ENCODE measurements at places on chromosomes 1 and 21.
A peak's percentile ranks its signal among the peaks of the same experiment; 100 is the strongest.

- DNase-seq, result no peak
Measured at GRCh38 chr1:229349463-229350385, 6.9 kb upstream of the CCSAP start.

- DNase-seq, result no peak
Measured at GRCh38 chr1:225453797-225454648, 26.2 kb upstream of the LBR start.

DNA sequence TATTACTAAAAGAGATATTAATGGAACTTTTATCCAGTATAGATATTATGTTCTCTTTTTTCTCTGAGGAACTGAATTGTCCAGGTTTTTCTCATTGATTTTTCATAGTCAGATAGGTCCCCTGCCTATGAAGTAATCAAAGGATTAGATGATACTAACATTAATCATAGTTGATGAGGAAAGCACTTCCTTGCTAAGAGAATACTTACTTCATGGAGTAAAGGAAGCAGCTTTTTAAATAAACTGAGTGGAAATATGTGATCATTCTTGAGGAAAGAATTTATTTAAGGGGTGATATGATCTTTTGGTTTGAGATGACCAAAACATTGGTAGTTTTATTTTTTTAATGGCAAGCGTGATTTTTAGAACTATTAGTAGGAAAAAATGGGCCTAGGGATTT, 58.9 kb downstream of the SWT1 start:
- no peak for DNase-seq

- DNase-seq, result no peak
Measured at GRCh38 chr1:65393347-65393746, 27.1 kb upstream of the LEPR start.

DNA sequence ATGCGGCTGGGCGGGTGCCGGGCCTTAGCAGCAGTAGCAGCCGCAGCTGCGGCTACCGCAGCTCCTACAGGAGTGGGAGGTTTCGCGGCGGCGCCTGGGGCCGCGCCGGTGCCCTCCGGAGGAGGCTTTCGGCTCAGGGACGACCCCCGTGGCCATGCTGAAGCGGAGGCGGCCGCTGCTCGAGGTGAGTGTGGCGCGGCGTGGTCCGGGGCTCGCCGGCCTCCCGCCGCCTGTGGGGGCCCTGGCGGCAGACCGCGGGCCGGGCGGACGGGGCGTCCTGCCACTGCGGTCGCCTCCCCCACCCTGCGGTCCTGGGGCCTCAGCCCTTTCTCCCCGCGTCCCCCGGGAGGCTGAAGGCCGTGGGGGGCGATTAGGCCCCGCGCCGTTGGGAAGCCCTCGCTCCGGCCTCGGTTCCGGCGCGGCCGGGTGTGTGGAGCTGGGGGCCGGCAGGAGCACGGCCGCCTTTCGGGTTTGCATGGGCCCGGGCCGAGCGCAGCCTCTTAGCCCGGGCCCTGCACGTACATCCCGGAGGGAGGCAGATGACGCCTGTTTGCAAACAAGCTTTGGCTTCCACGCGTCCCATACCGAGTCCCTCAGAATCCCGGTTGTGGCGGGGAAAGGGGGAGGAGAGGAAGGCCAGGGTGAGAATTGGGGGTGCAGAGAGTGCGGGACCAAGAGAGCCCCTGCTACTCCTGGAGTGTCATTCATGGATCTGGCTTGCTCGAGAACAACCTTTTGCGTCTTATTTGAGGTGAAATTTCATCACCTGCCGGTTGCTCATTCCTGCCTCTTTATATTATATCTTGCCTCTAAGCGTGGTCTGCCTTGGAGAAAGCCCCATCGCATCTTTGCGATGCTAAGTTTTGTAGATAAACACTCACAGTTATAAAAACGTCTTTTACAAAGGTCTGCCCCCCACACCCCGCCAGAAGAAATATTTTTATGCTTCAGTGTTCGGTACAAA, 613 bp downstream of the ZFYVE9 start:
- DNase-seq, result no peak

- no peak for DNase-seq
Measured at GRCh38 chr1:20726932-20727745, 5.4 kb downstream of the SH2D5 start.

DNA sequence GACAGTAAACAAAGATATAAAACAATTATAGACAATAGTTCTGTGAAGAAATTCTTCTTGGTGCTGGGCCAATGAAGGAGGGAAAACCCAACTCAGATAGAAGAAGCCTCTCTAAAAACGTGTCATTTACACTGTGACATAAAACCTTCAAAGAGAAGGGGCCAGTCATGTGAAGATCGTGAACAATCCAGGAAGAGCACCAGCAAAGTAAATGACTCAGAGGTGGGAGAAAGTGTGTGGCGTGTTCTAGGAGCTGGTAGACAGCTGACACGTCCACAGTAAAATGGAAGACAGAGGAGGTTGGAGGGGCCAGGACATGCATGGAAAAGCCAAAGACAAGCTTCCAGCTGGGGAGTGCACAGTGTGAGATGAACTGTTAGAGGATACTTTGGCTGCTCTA, 143.6 kb downstream of the VAV3 start:
- no peak for DNase-seq

DNA sequence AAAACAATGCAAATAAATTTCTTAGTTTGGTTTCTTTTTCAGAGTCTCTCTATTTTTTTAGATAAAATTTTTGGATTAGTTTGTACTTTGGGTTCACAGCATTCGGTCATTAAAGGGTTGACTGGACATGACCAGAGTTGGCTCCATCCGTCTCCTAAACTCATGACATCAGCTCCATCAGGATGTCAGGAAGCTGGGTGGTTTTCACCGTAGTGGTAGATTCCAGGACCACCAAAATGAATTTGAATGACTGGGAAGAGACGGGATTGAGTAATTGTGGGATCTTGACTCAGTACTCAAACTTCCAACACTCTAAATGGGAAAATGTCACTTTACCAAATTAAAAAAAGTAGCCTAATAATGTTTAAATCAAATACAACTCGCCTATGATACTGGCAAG, 279.2 kb upstream of the DUSP10 start:
- DNase-seq, result no peak

DNA sequence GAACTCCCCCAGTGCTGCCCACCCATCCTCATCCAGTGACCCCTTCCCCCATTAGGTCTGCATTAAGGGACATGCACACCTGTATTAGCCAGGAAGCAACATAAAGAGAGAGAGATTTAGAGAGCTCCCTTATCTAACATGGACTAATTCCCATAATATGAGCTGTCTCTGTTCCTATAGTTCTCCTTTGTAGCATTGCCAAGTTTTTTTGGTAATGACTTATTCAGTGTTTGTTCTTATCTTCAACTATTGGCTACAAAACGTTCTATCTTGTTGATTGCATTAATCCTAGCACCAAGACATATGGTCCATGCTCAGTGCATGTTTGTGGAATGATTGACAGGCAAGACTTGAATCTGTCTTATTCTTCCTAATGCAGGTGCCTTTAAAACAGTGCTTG, 264.0 kb downstream of the ADGRL2 start:
- DNase-seq, result no peak

DNA sequence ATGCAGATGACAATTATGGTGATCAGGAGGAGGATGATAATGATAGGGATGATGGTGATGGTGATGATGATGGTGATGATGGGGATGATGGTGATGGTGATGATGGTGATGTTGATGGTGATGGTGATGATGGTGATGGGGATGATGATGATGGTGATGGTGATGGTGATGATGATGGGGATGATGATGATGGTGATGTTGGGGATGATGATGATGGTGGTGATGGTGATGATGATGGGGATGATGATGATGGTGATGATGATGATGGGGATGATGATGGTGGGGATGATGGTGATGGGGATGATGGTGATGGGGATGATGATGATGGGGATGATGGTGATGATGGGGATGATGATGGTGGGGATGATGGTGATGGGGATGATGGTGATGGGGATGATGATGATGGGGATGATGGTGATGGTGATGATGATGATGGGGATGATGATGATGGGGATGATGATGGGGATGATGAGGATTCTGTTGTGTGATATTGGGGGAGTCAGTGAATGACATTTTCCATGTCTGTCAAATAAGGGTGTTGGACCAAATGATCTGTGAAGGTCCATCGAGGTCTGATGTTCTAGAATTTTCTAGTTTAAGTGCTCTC, 65.6 kb upstream of the RPL11 start:
- no peak for DNase-seq

DNA sequence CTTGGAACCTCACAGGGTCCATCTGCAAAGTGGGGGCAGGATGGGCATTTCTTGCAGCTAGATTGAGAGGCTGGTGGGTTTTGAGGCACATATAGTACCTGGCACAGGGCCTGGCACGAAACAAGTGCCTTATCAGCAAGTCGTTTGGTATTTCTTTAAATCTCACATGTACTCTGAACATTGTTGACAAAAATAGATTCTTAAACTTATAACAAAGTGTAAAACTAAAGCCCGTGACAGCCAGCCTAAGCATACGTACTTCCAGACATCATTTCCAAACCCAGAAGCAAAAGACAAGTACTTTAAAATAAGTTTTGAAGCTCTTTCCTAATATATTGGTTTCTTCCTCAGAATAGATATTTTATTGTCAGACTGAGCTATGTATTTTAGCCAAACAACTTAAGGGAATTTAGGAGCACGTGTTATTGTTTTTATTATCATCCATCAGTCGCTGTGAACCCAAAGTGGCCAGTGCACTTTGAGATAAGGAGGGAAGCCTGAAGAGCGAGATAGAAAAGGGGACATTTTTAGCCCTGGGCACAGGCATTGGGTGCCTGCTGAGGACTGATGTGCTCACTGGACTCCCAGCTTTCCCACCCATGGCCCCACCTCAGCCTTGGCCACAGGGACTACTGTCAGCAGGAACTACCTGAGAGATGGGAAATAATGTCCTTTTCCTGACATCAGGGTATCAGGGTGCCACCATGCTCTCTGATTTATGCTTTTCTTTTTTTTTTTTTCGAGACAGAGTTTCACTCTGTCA, 3.0 kb downstream of the FBLIM1 start:
- DNase-seq, result no peak

DNA sequence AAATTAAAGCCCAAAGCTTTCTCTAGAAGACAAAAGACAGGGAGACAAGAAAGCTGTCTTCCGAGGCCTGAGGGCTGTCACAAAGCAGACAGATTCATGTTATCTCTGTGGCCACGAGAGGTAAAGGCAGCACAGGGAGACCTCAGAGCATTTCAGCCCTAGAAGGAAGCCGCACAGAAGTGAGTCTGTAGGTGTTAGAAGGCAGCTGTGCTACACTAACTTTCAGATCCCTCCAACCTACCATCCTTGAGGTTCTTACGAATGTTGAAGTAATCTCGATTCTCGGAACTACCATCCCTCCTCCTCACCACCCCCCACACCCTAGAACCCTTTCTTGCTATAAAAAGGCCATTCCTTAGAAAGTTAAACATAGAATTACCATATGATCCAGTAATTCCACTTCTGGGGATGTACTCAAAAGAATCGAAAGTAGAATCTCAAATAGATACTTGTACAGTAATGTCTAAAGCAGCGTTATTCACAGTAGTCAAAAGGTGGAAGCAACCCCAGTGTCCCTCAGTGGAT, 21.5 kb upstream of the LYST start:
- DNase-seq, result peak; percentile 46

DNA sequence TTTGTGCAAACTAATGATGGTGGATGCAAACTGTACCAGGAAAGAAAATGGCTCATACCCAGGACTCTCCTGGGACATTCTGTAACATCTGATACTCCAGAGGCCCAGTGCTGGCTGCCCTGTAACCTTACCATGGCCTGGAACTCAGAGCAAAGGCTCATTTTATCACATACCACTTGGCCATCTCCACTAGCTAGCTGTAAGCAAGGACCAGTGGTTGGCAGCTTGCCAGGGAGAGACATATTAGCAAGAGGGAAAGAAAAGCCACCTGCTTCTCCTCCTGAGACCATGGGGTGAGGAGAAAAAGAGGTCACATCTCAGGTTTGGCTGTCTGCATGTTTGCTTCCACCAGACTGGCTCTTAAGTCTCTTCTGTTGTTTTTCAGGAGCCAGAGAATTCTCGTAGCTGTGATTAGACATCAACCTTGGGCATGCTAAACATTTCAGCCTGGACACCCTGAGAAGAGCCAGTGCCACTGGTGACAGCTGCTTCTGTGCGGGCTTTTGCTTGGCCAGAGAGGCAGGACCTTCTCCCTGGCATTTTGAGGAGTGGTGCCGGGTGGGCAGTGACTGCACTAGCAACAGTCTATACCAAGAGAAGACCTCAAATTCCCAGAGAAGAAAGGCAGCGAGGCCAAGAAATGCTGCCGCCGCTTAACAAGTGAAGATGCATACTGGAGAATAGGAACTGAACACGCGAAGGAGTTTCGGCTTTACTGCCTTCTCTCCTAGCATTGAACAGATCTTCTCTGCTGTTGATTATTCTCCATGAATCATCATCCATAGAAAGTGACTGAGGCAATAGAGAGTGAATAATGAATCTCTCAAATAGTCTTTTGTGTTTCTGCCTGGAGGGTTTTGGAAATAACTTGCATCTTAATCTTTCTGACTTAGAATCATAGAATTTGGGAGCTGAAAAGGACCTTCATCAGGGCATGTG, 6.7 kb upstream of the INKA2 start:
- no peak for DNase-seq
